NCI-H1417 treated with DMSO at 0.1 percent for 48 hours (cell line): ENCODE measurements at places on chromosomes 11 and 22.

DNA sequence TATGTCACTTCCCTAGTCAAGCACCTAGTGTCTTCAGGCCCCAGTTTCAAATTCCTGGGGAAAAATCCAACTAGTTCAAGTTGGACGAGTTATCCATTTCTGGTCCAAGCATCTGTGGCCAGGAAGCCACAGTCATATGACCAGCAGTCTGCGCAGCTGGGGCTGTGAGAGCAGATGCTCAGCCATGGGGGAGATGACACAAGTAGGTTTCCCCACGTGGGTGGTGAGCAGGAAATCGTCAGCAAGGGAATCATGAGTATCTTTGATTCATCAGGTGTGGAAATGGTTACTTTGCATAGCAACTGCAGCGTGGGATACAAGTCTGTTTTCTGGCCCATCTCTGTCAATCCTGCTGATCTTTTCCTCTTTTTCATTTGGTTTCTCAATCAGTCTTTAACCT is 185.3 kb downstream of the C11orf91 start:
- no peak for DNase-seq

DNA sequence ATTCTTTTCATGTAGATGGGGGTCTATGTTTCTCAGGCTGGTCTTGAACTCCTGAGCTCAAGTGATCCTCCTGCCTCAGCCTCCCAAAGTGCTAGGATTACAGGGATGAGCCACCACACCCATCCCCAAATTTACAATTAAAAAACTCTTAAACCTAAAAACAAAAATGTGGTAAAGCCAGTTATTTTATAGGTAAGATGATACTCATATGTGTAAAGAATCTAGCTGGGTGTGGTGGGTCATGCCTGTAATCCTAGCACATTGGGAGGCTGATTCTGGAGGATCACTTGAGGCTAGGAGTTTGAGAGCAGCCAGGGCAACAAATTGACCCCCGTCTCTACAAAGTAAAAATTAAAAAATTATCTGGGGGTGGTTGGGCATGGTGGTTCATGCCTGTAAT is 4.0 kb upstream of the RBM14 start:
- no peak for DNase-seq

DNA sequence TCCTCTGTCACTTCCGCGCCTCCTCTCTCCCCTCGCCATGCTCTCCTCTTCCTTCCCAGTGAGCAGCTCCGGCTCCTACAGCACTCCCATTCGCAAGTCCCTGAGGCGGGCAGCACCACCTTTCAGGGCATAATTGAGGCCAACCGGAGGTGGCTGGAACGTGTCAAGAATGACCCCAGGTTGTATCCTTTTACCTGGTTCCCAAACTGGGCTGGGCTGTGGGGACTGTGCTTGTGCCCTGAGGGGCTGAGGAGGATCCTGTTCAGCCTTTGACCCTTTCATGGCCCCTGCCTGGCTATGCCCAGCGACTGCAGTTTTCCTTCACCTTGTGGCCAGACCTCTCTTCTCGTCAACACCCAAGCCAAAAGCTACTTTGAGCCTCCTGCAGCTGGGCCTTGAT is 84.1 kb downstream of the CEP164 start:
- DNase-seq = no peak

GRCh38 chr11:87976009-87976408 is 199.2 kb downstream of the RAB38 start:
- no peak for DNase-seq

DNA sequence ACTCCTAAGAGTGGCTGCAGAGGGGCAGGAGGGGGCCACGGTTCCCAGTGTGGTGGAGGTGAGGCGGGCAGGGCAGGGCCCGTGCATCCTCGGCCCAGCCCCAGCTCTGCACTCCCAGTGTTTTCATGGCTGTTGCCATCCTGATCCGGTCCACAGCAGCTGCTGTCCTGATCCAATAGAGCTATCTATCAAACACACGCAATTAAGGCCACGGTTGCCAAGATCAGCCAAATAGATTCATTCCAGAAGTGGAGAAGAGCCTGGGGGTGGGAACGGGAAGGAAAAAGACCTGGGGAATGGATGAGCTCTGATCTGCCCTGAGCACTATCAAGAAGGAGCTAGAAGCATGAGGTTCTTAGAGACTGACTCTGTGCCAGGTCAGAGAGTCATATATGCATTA is 160.9 kb upstream of the SYT13 start:
- no peak for DNase-seq

GRCh38 chr22:35728639-35729308 is 11.1 kb downstream of the APOL5 start:
- DNase-seq = no peak

GRCh38 chr22:36288571-36289405 is 35.9 kb downstream of the APOL1 start:
- no peak for DNase-seq

DNA sequence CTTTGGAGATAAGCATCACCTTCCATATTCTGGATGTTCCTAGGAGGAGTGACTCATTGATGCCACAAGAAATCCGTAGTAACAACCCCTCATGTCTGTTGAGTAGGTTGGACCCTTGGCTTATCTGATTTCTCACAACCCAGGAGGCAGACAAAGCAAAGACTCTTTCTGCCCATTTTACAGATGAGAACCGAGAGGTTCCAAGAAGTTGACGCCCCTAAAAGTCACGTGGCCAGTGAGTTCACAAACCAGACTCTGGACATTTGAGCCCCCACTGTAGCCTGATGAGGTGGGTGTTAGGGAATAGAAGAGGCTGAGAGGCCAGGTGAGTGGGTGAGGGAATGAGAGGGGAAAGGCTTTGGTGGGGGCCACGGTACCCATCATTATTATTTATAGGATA is 70.3 kb downstream of the TSPAN18 start:
- no peak for DNase-seq

GRCh38 chr11:44684859-44685281 is 41.9 kb upstream of the TSPAN18 start:
- no peak for DNase-seq

DNA sequence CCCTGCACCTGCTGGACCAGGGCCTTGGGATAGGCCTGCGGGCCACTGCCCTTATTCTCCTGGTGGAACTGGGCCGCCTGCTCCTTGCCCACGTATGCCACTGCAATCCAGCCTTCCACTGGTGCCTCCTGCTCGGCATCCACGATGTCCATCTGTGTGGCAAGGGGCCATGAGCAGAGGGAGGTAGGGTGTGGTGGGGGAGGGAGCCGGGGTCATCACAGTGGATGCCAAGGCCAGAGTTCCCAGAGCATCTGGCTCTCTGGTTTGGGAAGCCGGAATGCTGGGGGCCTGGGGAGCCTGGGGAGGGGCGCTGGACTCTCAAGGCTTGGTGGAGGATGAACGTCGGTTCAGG is 627 bp downstream of the RNF215 start:
- no peak for DNase-seq

- DNase-seq = no peak
These were observed 82.5 kb downstream of the C22orf31 start for GRCh38 chr22:28978863-28979796.

- no peak for DNase-seq
These were observed 106.3 kb upstream of the PITPNB start for GRCh38 chr22:28025333-28025732.

- peak; percentile 59 for DNase-seq
These were observed 33.1 kb upstream of the PICALM start for GRCh38 chr11:86101941-86102407.

- DNase-seq = no peak
These were observed 65.0 kb upstream of the TMEM45B start for GRCh38 chr11:129750343-129751292.

GRCh38 chr11:87355596-87355995 is 317.9 kb downstream of the TMEM135 start:
- no peak for DNase-seq

- no peak for DNase-seq
These were observed 282.1 kb downstream of the INSC start for GRCh38 chr11:15396778-15397177.

DNA sequence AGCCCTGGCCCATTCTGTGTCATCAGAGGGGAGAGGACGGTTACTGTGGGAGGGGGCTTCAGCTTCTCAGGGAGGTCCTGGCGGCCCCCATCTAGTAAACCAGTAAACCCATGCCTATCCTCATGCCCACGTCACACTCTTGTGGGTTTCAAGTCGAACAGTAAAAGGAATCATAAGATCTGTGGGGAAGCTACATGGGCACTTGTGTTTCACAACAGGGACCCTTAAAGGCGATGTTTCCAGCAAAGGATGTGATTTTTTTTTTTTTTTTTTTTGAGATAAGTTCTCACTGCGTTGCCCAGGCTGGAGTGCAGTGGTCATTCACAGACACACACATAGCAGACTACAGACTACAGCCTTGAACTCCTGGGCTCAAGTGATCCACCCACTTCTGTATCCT is 9.2 kb upstream of the PARVG start:
- DNase-seq = no peak

DNA sequence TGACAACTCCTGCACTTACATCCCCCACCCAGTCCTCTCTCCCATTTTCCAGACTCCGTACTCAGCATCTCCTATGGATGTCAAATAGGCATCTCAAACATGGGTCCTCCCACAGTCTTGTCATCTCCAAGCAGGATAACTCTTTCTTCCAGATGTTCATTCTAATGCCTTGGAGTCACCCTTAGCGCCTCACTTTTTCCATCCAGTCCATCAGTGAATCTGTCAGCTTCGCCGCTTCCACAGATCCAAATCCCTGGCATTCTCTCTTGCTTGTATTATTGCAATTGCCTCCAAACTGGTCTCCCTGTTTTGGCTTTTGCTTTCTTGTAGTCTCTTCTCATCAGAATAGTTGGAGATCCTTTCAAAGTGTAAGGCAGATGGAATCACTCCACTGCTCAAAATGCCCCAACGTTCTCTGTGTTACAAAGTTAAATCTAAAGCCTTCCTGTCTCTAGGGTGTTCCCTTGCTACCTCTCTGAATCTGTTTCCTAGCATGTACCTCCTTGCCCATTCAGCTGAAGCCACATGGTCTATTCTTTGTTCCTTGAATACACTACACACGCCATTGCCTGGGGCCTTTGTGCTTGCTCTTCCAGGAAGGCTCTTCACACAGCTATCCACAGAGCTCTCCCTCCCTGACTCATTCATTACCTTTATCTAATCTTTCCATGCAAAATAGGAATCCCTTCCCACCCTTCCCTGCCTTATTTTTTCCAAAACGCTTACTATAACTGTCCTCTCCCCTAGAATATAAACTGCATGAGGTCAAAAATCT is 64.8 kb downstream of the UBASH3B start:
- no peak for DNase-seq

DNA sequence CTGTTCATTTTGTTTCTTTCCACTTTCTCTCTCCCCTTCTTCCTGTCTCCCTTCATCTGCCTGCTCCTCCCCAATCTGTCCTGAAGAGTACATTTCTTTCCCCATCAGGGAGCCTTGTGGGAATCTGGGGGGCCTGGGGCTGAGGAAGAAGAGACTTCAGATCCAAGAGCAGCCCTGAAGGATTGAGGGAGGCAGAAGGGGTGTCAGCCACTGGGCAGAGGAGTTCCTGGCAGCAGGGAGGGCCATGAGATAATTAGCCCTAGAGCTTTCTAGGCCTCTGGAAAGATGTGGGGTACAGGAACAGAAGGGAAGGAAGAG is 24.4 kb upstream of the OAF start:
- DNase-seq = no peak

DNA sequence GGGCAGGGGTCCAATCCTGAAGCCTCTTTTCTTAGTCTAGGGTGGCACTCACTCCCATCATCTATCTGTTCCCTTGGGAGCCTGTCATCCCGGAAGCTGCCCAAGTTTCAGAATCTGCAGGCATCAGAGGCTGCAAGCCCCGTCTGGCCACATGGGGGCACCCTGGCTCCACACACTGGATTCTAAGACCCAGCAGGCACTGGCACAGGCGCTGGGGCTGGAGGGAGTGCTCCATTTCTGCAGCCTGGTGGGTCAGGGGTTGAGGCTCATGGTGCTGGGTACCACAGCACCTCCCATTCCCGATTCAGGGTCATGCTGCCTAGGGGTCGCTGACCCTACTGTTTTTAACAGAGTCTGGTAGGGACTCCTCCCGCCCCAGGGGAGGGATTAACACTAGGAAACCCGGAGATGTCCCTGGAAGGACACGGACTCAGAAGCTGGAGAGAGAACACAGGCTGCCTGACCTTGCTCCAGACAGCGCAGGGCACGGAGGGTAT is 243.9 kb upstream of the SYN3 start:
- no peak for DNase-seq

- DNase-seq = no peak
These were observed 34.1 kb downstream of the LIF start for GRCh38 chr22:30212363-30212995.

DNA sequence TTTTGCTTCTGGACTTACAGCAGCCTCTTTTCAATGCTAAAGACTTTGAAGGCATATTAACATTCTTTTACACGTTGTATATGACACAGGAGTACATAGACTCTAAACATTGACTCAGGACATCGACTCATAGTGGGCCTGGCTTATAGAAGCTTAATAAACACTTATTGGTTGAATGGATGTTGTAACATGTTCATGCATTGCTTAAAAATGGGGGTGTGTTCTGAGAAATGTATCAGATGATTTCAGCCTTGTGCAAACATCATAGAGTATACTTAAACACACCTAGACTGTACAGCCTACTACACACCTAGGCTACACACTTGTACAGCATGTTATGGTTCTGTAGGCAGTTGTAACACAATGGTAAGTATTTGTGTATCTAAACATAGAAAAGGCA is 17.9 kb downstream of the TTC17 start:
- no peak for DNase-seq

GRCh38 chr22:17205432-17205831 is 13.8 kb downstream of the ADA2 start:
- DNase-seq = no peak

- DNase-seq = no peak
These were observed 71.2 kb downstream of the HSD17B12 start for GRCh38 chr11:43751726-43752125.

- no peak for DNase-seq
These were observed 2.1 kb upstream of the INPP5J start for GRCh38 chr22:31120642-31121041.

GRCh38 chr11:2316169-2316962 is 14.6 kb downstream of the TSPAN32 start:
- DNase-seq = no peak

GRCh38 chr11:10032935-10033334 is 261.1 kb downstream of the SBF2 start:
- no peak for DNase-seq

DNA sequence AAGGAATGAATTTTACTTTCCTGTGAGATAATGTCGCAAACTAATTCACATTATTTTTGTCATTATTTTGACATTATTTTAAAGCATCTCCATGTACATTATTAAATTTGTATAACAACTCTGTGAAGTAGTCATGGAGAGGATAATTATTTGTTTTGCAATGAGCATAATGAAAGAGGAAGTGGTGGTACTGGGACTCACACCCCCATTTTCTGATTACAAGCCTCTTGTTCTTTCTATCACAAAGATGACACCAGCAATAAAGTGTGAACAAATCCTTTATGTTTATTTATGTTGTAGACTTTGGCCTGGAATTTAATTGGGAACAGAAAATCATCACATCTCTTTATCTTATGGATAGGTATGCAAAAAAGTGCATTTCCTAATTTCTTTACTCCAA is 522.6 kb downstream of the TMEM135 start:
- DNase-seq = no peak

DNA sequence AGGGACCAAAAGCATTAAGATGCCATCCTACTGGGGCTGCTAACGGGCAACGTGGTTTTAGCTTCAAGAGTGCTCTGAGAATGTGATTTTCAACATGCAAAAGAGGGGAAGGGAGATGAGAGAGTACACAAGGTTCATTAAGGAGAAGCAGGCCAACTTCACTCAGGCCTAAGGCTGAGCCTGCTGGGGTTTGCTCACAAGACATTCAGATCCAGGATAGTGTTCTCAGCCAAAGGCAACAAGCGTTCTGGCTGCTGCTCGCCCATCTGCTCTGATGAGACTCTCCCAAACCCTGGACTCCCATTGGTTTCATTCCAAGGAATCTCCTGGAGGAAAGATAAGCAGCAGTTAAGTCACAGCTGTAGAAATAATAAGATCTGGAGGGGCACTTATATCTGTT is 23.6 kb upstream of the UPB1 start:
- no peak for DNase-seq
